ENCODE measurements at places on chromosomes 1 and 21. TPM values are rescaled to one million over a fixed set of nuclear protein-coding genes. Genes with fewer than 3 reads are reported as not detected.

GNG12 gene
- 183 TPM for total RNA-seq

WDR64 gene
- total RNA-seq: not detected

PLCH2 gene
- 113 TPM for total RNA-seq

DMBX1 gene
- not detected for total RNA-seq

MNDA gene
- not detected for total RNA-seq

CD1D gene
- total RNA-seq: 3.7 TPM

SMYD2 gene
- 42.1 TPM for total RNA-seq

EPHA10 gene
- total RNA-seq: not detected

ANKRD65 gene
- 7.5 TPM for total RNA-seq

LORICRIN gene
- total RNA-seq: not detected

GPR3 gene
- total RNA-seq: 2.3 TPM

ERICH3 gene
- total RNA-seq: not detected

HTR6 gene
- total RNA-seq: not detected

GRIK1 gene
- not detected for total RNA-seq

MPZL1 gene
- 227 TPM for total RNA-seq

PTGFRN gene
- 143 TPM for total RNA-seq
